NCI-H1092 (cell line): ENCODE measurements at places on chromosomes 6 and 20.

GRCh38 chr20:1505361-1505760 is 14.1 kb upstream of the SIRPB2 start:
- DNase-seq: no peak

DNA sequence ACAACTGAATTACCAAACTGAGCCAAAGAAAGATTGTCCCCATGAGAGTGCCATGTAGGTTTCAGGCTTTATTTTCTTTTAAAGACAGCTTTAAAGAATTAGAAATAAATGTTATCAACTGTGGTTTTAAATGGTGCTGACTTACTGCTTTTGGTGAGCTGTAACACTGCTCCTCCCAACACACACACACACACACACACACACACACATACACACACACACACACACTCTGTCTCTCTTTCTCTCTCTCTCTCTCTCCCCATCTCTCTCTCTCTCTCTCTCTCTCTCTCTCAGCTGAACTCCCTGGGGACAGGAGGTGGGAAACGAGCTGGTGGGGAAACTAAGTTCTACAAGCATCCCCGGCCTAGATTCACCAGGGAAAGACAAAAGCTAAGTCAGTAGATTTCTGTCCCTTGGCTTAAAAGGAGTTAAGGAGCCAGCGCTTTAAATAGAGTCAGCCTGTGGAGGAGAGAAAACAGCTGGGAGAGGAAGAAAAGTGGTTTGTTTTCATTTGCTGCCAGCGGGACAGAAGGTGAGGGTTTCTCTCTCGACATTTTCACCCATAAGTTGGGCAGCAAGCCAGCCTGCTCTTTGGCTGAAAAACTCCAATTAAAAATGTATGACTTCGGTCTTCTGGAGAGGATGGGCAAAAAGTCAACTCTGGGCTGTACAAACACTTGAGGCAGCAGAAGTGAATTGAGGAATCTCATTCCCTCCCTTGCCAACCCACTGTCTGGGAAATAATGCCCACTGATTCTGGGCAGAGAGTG is 27.4 kb downstream of the CBLN4 start:
- DNase-seq: no peak

GRCh38 chr6:134740473-134741199 is 209.3 kb downstream of the ALDH8A1 start:
- DNase-seq: no peak

DNA sequence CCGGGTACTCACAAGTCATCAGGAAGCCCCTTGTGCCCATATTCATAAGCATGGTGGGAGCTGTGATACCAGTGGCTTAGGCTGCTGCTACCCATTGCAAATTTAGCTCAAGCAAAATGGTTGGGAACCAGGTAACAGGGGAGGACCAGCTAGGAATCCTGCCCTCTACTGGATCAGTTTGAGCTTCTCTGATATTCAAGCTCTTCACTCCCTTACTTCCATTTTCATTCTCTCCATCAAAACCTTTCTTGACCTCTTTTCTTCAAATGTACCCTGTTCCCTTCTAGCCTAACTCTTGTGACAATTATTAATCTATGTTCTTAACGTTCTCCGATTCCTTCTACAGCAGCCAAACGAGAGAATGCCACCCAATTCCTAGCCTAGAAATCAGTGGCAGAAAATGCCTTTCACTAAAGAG is 9.7 kb downstream of the NOL7 start:
- DNase-seq: no peak

- no peak for DNase-seq
Observed at GRCh38 chr6:155340464-155341129, 26.3 kb upstream of the TFB1M start.

DNA sequence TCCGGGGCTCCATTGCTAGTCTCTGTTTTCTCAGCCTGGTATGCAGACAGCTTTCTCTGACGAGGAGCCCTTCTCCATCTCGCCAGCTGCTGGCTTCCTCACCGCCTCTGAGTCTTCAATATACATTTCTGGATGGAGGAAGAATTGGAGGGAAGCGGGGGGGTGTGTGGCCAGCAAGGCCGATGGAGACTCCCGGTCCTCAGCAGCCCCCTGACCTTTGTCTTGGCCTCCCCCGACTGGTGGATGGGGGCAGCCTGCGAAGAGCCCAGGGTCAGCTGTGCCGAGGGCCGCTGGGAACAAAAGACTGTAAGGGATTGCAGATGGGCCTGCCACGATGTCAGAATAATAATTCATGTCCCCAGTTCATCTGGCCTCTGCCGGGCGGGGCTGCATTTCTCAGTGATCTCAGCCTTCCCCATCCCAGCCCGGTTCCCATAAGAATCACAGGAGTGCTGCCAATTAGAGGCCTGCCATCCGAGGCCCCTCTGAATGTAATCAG is 54.3 kb upstream of the STX16 start:
- no peak for DNase-seq

DNA sequence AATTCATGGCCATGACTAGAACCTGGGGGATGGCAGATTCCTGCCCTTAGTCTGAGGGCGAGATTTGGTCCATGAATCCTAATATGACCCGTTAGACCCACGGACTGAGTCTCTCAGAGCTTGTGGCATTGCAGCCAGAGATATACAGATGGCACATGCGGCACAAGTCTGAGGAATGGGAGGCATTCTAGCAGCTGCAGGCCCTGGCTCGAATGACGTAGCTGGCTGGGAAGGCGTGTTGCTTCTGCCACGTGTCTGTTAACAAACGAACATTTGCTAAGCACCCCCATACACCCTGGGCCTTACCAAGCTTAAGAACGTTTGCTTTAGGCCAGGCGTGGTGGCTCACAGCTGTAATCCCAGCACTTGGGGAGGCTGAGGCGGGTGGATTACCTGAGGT is 68.0 kb downstream of the CD164 start:
- DNase-seq: no peak

GRCh38 chr6:20182926-20183521 is 29.2 kb downstream of the MBOAT1 start:
- DNase-seq: no peak

DNA sequence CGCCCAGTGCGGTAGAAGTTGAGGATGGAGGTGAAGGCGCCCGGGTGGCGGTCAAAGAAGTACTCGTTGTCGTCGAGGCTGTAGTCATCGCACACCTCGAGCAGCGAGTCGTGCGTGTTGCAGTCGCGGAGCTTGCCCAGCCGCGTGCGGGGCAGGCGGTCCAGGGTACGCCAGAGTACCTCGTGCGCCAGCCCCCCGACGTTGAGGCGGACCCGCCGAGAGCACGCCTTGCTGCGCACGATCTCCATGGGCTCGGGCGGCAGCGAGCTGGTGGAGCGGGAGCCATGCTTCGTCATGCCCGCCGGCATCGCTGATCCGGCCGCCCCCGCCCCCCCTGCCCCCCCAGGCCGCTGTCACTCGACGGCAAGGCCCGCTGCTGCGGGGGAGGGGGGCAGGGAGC is 295 bp downstream of the KCNB1 start:
- DNase-seq: no peak

- DNase-seq: no peak
Observed at GRCh38 chr6:13183415-13184088, 144.8 kb downstream of the TBC1D7 start.

GRCh38 chr6:37062424-37062823 is 57.0 kb downstream of the FGD2 start:
- no peak for DNase-seq

DNA sequence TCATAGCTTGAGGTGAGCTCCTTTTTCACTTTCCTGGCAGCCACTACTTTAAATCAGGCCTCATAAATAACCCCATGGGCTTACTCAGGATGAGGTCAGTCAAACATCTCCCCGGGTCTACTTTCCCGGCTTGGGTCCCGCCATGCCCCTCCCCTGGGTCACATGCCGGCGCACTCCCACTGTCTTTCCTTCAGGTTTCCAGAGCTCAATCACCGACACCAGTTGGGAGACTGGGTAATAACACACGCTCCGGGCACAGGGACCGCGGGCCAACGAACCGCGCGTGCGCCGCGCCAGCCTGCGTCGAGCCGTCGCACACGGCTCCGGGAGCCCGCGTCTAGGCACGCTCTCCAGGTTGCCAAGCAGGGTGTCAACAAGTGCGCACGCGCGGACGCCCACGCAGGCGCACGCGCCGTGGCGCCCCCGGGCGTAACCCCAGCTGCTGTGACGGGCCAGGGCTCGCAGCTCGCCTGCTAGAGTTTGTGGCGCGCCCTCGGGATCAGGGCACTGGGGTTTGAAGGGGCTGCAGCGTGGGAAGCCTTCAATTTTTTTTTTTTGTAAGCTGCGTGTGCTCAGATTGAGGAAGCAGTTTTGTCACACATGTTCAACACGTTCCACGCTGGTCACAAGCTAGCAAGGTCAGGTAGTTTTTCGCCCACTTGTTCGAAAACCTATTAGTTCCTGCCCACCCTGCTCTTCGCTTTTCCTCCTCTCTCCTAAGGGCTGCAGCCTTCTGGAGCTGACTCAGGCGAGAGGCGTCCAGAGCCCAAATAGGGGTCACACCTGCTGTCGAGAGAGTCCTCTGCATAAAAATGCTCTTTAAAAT is 31.8 kb downstream of the TFAP2B start:
- DNase-seq: no peak

GRCh38 chr6:167919349-167919748 is 78.1 kb upstream of the KIF25 start:
- no peak for DNase-seq

DNA sequence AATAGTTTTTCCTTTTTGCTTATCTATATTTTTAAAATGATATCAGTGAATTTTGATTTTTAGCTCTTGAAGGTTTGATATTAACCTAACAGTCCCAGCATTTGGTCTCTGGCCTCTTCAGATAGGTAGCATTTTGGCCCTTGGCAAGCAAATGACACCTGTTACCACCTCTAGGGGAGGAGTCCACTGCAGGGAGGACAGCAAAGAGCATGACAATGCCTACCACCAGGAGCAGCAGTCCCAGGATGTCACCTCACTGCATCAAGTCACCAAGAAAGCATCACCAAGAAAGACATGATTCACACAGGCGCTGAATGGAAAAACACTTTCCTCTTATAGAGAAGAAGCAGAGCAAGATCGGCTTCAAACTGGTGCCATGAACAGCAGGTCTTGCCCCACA is 224.3 kb downstream of the UBE3D start:
- DNase-seq: no peak

DNA sequence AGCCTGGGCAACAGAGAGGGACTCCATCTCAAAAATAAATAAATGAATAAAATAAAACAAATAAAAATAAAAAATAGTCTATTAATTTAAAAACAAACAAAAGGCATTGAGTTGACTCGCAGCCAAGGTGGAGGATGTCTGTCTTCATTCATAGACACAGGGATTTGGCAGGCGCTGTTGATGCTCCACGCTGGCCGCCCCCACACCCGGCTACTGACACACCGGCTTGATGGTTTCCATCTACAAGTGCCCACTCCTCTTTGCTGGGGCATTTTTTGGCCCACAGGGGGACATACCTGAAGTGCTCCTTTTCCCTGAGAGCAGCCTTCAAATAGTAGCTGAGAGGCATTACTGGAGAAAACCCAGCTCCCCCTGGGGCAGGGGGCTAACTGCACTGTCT is 178.3 kb upstream of the RALGAPA2 start:
- DNase-seq: no peak

DNA sequence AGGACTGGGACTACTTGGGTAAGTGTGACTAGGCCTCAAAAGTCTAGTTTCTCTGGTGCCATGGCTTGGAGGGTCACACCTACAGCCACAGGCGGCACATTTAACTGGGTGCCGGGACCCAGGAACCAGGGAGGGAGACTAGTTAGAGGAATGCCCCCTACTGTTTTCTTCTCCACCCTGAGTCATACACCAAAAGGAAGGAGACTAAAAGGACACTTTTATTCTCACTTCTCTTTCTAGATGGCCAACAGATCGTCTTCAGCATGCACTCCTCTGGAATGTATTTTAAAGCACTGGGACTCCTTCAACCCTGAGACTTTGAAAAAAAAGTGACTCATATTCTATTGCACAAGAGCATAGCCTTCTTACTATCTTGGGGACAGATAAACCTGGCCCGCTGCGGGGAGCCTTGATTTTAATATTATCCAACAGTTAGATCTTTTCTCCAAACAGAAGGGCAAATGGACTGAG is 33.4 kb downstream of the PLN start:
- no peak for DNase-seq

DNA sequence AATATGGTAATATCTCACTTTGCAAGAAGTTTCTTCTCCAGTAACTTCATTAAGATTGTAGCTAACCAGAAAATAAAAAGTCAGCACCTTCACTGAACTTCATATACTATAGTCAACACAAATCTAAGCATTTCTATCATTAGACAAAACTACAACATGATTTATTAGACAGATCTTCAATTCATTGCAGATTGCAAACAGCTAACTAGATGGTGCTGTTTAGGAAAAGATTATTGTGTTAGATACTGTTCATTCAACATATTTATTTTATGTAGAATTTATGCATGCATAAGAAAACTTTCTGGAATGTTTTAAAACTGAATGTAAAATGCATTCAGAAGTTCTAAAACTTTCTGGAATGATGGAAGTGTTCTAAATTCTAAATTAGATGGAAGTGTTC is 442.1 kb downstream of the HTR1B start:
- no peak for DNase-seq

- DNase-seq: no peak
Observed at GRCh38 chr20:11929947-11930346, 12.3 kb downstream of the BTBD3 start.

- DNase-seq: no peak
Observed at GRCh38 chr6:42915732-42916131, at the start of gene PTCRA. Gene PTCRA, plus strand, starts transcription at chr6:42916053. Its CDS starts 17 bp downstream, at chr6:42916070.

- no peak for DNase-seq
Observed at GRCh38 chr6:154565331-154565730, 54.8 kb upstream of the CNKSR3 start.

- DNase-seq: peak; percentile 2
Observed at GRCh38 chr20:51639206-51639832, 96.8 kb upstream of the NFATC2 start.

DNA sequence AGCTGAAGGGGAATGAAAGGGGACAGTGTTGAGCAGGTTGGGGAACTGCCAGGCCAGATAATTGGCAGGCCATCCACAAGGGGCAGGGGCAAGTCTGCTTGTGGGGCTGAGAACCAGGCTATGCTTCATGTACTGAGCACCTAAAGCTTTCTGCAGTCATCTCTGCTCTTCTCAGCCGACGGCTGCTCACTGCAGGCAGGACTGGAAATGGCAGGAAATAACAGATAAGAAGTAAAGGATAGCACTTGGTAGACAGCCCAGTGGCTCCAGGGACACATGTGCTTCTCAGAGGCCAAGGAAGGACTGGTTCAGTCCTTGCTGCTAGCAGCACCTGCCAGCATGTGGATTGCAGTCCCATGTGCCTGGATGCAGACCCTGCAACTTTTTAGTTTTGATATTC is 89.8 kb downstream of the CD164 start:
- DNase-seq: no peak

DNA sequence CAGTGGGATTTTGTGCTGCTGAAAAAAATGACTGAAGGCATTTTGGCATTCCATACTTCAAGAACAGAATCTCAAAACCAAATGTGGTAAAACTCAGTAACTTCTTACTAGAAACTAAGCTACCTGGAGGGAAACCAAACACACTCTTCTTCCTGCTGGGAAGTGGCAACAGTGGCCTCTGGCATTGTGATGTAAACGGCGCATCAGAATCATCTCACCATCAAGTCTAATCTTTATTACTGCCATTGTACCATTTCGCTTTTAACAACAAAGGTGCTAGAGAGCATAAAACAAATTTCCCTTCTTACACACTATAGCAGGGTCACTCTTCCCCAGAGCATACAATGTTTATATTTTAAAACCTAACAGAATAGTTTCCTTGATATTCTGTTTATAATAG is 101.6 kb upstream of the CEP162 start:
- no peak for DNase-seq
